Uterus (tissue), 4 donors: ENCODE measurements at places on chromosomes 3 and 15. TPM values are rescaled to one million over a fixed set of nuclear protein-coding genes. Genes with fewer than 3 reads are reported as not detected.

DNA sequence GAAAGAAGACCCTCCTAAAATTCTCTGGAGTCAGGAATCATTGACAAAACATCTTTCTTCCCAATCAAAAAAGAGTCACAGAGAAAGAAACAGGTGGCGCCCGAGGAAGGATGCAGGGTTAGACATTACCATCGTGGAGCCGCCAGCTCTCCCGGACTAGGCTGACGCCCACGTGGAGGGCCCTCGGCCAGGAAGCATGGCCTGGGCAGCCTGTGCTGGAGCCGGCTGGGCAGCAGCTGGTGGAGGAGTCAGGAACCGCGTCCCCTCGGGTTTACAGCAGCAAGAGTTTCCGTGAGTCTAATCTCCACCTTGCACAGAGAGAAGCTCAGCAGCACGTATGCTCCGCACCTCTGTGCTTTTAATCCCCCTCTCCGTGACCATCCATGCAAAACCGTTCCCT is 533.7 kb upstream of the ATP11B start:
- no peaks in the 10 kb centered on the region for H3K4me1 ChIP-seq
- H3K27me3 ChIP-seq, result no peaks in the 10 kb centered on the region
- no peak for DNase-seq
- no peak overlapping the region for H3K27ac ChIP-seq
- H3K4me3 ChIP-seq, result no peak overlapping the region
- no peaks in the 10 kb centered on the region for H3K36me3 ChIP-seq

GRCh38 chr15:29455530-29455929 is 185.9 kb upstream of the NSMCE3 start:
- H3K27me3 ChIP-seq, result no peaks in the 10 kb centered on the region
- H3K27ac ChIP-seq, result no peak overlapping the region
- no peak overlapping the region for H3K4me3 ChIP-seq
- no peak for DNase-seq

GRCh38 chr3:145719114-145719513 is 441.9 kb downstream of the PLOD2 start:
- no peaks in the 10 kb centered on the region for H3K27me3 ChIP-seq
- H3K4me3 ChIP-seq, result no peak overlapping the region
- no peaks in the 10 kb centered on the region for H3K4me1 ChIP-seq
- H3K36me3 ChIP-seq, result no peaks in the 10 kb centered on the region
- no peak for DNase-seq
- no peak overlapping the region for H3K27ac ChIP-seq

GRCh38 chr3:19885468-19885867 is 48.5 kb downstream of the EFHB start:
- H3K4me3 ChIP-seq, result no peak overlapping the region
- H3K4me1 ChIP-seq, result no peaks in the 10 kb centered on the region
- H3K27me3 ChIP-seq, result no peaks in the 10 kb centered on the region

GRCh38 chr3:100546020-100546744 is 53.8 kb downstream of the TMEM45A start:
- no peak for DNase-seq
- H3K36me3 ChIP-seq, result no peaks in the 10 kb centered on the region
- H3K4me3 ChIP-seq, result no peak overlapping the region

- H3K4me3 ChIP-seq, result no peak overlapping the region
- no peak overlapping the region for H3K27ac ChIP-seq
- DNase-seq, result no peak
- no peaks in the 10 kb centered on the region for H3K27me3 ChIP-seq
- no peaks in the 10 kb centered on the region for H3K4me1 ChIP-seq
These were observed 44.8 kb downstream of the STRIT1 start for GRCh38 chr3:155248531-155249187.

GRCh38 chr15:75832114-75832513 is 11.1 kb upstream of the UBE2Q2 start:
- H3K36me3 ChIP-seq, result no peaks in the 10 kb centered on the region
- H3K27ac ChIP-seq, result no peak overlapping the region
- DNase-seq, result no peak
- H3K4me3 ChIP-seq, result no peak overlapping the region
- H3K4me1 ChIP-seq, result no peaks in the 10 kb centered on the region

GRCh38 chr15:100043692-100044091 is 298.1 kb downstream of the ADAMTS17 start:
- peak overlapping the region; percentile 49 for H3K27ac ChIP-seq
- H3K36me3 ChIP-seq, result no peaks in the 10 kb centered on the region
- DNase-seq, result no peak
- H3K4me3 ChIP-seq, result no peak overlapping the region
- no peaks in the 10 kb centered on the region for H3K4me1 ChIP-seq

- no peak overlapping the region for H3K27ac ChIP-seq
- H3K27me3 ChIP-seq, result no peaks in the 10 kb centered on the region
- no peaks in the 10 kb centered on the region for H3K36me3 ChIP-seq
- DNase-seq, result no peak
- no peaks in the 10 kb centered on the region for H3K4me1 ChIP-seq
These were observed 125.8 kb downstream of the P2RY1 start for GRCh38 chr3:152960684-152961083.

DNA sequence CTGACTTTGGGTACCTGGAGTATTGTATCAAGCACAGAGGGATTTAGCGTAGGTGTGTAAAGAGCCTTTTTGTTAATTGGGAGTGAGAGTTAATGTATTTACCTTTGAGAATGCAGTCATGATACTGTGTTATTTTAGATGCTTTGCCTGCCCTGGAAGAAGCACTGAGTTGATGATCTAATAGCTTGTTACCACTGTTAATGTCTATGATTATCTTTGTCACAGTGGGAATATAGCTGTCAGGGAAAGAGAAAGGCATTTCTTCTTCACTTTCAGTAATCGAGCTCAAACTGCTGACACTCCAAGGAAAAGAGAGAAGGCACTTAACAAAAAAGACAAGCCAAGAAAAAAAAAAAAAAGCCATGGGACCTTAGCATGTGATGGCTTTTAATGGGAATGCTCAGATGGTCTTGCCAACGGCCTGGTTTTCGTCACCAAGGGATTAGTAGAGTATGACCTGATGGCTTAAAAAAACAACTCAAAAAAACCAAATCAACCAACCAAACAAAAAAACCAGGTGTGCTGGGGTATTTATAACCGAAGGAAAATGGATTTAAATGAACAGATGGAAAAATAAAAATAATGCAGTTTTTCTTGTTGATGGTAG is 387.4 kb downstream of the PTPRG start:
- H3K36me3 ChIP-seq, result no peaks in the 10 kb centered on the region
- no peaks in the 10 kb centered on the region for H3K27me3 ChIP-seq
- no peak overlapping the region for H3K4me3 ChIP-seq
- H3K4me1 ChIP-seq, result no peaks in the 10 kb centered on the region

The HDAC11 gene
- total RNA-seq, result 10.9 TPM

The TMCO5A gene
- total RNA-seq, result not detected

The IL20RB gene
- not detected for total RNA-seq

The A4GNT gene
- not detected for total RNA-seq

The NCEH1 gene
- total RNA-seq, result 5.8 TPM

The LDHAL6B gene
- not detected for total RNA-seq
